H7 (cell line): ENCODE measurements at places on chromosomes 5 and 9. TPM values are rescaled to one million over a fixed set of nuclear protein-coding genes. Genes with fewer than 3 reads are reported as not detected.

Gene PDE6A
- total RNA-seq, result not detected in 2 replicates

- DNase-seq, result no peak
These were observed 265.7 kb downstream of the AOPEP start for GRCh38 chr9:94991961-94992907.

GRCh38 chr5:142007237-142007544 lies 5.6 kb downstream of the GNPDA1 start:
- DNase-seq, result no peak

- no peak for DNase-seq
These were observed 154.3 kb downstream of the ROR2 start for GRCh38 chr9:91795598-91796241.

- no peak for DNase-seq
These were observed 40.0 kb upstream of the SMC5 start for GRCh38 chr9:70218767-70219166.

- no peak for DNase-seq
These were observed 92.4 kb downstream of the NFIB start for GRCh38 chr9:14221558-14221957.

DNA sequence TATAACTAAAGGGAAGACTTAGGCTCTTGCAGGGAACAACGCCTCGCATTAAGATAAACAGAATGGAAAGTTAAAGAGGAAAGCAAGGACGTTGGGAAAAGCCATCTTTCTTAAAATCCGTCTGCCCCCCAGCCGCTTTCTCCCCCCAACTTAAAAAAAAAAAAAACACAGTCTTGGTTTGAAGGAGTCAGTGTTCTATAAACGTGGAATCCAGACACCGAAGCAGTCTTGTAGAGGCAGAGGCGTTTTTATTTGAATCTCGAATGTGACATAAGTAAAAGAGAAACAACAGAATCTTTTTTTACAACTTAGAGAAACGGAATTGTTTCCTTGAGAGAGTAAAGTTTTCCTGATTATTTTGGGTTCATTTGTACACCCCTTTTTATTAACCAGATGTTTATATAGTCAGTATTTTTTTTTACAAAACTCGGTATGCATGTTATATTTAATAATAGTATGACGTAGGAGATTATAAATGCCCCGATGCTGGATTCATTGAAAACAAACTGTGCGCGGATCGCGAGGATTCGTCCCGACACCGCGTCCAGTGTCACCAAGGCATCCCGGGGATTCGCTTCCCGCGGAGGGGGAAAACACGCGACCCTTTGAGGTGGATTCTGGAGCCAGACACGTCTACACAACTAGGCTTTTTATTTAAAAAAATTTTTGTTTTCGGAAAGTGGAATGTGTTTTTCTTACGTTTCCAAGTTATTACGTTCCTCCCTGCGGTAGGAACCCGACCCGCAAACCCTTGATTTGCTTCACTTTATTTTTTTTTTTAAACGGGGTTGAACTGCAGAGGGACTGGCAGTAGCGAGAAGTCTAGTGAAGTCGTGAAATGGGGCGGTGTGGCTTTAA lies 6.7 kb downstream of the PTCH1 start:
- no peak for DNase-seq

Gene CDO1
- 9.2 and 9.9 TPM in 2 replicates for total RNA-seq

- no peak for DNase-seq
These were observed 467.6 kb upstream of the ZNF608 start for GRCh38 chr5:125214080-125214479.

DNA sequence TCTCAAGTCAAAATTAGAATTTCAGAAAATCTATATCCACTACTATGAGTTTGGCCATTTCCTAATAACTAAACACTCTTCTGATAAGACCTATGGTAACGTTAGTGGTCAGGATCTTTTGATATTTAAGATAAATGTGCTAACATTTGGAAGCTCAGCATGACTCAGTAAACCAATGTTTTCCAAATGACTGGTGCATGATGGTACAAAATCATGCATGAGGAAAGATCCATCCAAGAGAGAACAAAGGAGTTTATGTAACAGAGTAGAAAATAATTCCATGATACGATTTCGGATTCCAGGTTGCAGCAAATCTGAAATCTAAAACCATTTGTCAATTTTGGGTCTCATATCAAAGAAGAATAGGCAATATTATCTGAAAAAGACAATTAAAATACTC lies 279.2 kb downstream of the NSG2 start:
- DNase-seq, result no peak

DNA sequence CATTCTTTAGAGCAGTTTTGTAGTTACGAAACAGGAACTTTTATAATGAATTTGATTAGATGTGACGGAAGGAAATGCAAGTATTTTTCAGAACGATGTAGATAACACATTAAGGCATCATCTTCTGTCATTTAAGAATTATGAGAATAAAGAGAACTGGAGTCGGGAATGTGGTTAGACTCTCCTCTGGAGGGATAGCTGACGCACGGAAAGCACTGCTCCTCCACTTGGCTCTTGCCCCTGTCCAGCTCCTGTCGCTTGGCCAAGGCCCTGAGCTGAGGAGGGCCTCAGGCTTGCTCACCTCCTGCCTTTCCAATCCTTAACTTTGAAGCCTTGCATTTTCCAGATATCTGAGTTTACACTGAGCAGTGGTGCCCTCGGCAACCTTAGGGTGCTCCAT lies 60.5 kb downstream of the MAP1B start:
- no peak for DNase-seq

DNA sequence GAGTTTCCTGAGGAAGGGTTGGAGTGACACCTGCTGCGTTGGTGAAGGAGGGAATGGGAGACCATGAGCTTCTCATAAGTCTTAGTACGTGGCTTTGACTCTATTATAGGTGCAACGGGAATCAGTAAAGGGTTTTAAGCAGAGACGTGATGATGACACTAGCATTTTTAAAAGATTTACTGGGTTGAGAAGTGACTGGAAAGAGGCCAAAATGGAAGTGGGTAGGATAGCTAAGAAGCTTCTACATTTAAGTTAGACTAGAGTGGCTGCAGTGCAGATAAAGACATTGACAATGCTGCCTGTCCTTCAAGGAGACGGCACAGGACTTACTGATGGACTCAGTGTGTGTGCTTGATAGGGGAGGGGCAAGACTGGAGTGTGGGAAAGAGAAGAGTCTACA lies 6.2 kb downstream of the GAPT start:
- no peak for DNase-seq

Gene SHISAL2B
- total RNA-seq, result 15.4 and 22.5 TPM in 2 replicates

DNA sequence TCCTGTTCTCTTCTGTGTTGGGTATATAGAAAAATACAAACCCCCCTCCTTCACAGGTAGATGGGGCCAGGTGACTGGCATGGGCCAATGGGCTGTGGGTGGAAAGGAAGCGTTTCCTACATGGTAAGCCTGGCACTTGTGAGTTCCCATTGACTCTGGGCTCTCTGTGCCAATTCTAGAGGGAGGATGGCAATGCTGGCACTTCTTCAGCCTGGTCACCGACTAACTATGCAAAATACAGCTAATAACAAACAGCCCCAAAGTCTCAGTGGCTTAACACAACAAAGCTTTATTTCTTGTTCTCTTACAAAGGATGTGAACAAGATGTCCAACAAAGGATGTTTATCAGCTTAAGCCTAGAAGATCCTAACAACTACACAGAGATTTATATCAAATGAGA lies 258.1 kb downstream of the SYK start:
- DNase-seq, result no peak

Gene NUTM2G
- 0.07 TPM in 2 replicates for total RNA-seq

GRCh38 chr5:10455277-10455670 lies 13.6 kb downstream of the ROPN1L start:
- DNase-seq, result peak; percentile 66

GRCh38 chr5:89034588-89034987 lies 151.6 kb upstream of the MEF2C start:
- DNase-seq, result no peak

Gene ZBTB5
- 15.6 and 18.3 TPM in 2 replicates for total RNA-seq

DNA sequence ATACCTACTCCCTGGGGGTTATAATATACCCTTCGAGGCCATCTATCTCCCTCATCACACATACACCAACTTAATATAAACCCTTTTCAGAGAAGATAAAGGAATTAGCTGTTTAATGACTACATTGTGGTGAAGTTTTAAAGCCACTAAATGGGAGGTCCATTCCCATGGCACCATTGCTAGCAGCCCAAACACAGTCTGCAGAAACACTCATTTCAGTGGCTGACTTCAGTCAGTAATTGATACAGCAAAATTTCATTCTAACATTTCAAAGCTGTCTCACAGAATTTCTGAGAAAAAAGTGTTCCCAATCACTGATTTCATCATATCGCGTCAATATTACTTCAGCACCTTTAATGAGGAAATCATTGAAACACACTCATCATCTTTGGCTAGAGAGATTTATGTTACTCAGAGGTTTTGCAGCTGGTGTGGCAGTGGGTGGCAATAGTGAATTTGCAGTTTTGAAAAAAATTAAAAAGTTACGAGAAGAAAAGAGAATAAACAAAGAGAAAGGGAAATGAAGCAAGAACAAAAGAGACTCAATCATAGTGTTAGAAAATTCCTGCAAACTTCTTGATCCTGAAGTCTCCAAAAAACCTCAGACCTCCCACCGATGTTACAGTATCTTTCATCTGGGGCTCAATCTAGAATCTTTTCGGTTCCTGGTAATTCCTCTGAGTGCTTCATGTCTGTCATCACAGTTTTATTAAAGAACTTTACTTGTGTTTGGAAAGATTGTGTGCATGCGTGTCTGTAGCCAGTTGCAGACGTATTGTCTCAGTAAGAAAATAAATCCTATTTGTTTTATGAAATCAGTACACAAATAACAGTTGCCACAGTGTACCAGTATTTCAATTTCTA lies 105.0 kb downstream of the ERCC6L2 start:
- DNase-seq, result no peak

Gene IFNA13
- total RNA-seq, result not detected in 2 replicates

Gene PAX5
- total RNA-seq, result 1.7 and 4.7 TPM in 2 replicates

DNA sequence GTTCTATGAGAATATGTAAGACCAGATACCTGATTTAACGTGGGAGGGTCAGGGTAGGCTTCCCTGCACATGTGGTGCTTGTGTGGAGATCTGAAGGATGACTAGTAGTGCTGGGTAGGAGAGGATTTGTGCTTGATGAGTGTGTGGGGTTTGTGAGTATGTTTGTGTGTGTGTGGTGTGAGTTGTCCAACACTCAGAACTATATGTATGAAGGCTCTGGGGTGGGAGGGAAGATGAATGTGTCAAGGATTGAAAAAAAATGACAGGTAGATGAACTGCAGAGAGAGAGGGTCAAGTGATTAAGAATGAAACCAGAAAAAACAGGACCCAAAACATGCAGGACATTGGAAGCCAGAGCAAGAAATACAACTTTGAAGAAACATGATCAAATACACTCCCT lies 154.6 kb upstream of the NR3C1 start:
- DNase-seq, result no peak

GRCh38 chr9:122216798-122217418 lies 11.8 kb downstream of the LHX6 start:
- DNase-seq, result peak; percentile 72

Gene TAL2
- total RNA-seq, result not detected in 2 replicates

DNA sequence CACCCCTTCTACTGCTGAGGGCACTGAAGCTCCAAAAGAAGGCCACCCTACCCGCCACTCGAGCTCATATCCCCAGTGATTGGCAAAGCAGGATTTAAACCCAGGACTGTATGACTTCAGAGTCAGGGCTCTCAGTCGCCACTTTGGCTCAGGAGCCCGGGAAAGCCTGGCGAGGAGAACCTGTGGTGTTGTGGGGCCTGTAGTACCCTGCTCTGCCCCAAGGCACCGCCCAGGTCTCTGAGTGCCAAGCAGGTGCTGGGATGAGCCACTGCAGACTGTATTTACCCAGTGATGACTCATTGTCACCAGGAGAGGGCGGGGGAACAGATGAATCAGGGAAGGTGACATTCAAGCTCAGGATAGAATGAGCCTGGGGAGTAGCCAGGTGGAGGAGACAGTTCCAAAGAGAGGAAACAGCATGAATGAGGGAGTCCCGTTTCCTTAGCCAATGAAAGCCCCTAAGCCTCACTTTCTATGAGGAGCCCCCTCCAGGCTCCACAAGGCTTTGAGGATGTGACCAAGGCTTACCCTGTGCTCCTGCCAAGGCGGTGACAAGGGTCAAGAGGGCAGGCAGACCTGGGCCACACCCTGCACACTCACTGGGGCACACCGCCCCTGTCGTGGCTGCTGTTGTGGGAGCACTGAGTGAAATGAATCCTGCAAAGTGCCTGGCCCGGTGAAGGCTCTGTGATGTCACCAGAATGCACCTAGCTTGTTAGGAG lies 17.8 kb upstream of the DPM2 start:
- DNase-seq, result peak; percentile 96

- DNase-seq, result no peak
These were observed 82.7 kb downstream of the NR6A1 start for GRCh38 chr9:124688238-124688904.

DNA sequence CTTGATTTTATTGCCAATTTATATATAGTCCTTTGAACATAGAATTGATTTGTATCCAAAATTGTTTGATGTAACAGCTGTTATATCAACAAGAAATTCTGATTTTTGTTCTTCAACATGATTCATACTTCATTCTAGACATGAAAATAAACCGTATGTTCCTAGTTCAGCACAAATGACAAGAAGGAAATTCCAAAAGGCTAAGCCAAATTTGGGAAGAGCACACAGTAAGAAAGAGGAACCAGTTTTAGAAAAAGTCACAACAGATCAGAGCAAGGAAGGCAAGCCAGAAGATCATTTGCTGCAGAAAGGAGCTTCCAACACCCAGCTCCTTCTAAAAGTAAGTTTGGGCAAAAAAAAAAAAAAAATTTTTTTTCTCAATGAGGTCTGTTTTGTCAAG lies 65.0 kb upstream of the MCCC2 start:
- DNase-seq, result no peak

Gene FBXL7
- 7.5 and 8.4 TPM in 2 replicates for total RNA-seq
